ENCODE measurements at places on chromosomes 13 and 19. TPM values are rescaled to one million over a fixed set of nuclear protein-coding genes. Genes with fewer than 3 reads are reported as not detected.

- DNase-seq, result no peak
Observed at GRCh38 chr19:55285229-55285890, 1.6 kb downstream of the BRSK1 start.

DNA sequence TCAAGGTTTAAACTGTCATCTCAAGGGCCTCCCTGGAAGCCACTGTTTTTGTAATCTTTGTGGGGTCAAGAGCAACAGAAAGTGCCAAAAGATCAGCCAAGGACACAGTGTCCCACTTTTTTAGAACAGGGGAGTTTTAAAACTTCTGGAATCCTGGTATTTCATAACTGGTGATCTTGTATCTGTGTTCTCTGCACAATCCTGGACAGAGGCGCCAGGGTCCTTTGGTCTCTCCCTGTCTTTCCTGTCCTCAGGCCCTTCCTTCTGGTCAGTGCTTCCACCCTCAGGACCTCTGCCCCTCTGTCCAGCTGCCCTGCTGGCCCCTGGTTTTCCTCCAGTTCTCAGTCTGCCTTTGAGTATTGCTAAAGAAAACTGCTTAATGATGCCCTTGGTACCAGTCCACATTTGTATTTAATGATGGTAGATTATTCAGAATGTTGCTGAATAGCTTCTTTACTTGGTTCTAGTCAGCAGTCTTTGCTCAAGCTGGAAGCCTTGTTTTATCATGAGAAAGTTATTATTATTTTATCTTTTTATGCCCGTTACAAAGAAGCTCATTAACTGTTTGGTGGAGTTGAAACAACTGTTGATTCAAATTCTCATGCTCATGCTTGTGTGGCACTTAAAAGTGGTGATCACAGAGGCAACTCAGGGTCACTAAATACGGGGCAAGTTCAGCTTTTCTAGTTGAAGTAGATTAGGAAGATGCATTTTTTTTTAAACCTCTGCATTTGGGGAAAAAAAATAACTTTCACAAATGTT is 47.5 kb downstream of the WASF3 start:
- no peak for DNase-seq

The ELSPBP1 gene
- not detected for polyA plus RNA-seq

DNA sequence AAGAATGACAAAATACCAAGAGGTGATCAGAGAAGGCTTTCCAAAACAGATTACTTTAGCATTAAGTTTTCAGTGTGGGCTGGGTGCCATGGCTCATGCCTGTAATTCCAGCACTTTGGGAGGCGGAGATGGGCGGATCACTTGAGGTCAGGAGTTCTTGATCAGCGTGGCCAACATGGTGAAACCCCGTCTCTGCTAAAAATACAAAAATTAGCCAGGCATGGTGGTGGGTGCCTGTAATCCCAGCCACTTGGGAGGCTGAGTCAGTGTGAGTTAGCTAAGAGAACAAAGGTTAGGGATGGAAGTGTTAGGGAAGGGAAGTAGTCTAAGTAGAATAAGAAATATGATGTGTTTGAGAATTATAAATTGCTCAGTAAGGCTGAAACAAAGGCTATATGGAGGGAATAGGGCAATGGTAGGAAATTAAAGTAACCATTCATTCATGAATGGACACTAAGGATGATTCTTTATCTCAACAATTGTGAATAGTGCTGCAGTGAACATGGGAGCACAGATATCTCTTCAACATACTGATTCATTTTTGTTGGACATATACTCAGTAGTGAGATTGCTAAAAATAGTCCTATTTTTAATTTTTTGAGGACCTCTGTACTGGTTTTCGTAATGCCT is 3.9 kb upstream of the RCBTB2 start:
- no peak for DNase-seq

DNA sequence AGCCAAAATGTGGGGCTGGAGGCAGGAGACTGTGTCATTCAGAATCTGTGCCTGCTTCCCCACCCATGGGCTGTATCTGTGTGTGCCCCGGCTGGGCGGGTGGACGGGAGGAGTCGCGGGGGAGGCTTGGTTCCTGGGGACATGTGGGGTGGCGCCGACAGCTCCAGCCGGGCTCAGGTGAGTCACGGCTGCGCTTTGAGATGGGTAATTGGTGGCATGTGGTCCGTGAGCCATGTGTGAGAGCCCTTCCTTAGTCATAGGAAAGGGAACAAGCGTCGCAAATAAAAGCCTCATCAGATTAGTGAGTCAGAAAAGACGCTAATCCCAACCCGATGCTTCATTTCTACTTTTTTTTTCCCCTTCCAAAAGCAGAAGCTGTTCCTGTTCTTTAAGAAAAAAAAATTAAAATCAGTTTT is 118.6 kb upstream of the ZNF536 start:
- no peak for DNase-seq

GRCh38 chr19:17205237-17206140 is 9.7 kb upstream of the USE1 start:
- peak; percentile 88 for DNase-seq

The ANKLE1 gene
- polyA plus RNA-seq, result 4.3 TPM

- DNase-seq, result no peak
Observed at GRCh38 chr13:44592216-44592847, 16.2 kb upstream of the TSC22D1 start.

DNA sequence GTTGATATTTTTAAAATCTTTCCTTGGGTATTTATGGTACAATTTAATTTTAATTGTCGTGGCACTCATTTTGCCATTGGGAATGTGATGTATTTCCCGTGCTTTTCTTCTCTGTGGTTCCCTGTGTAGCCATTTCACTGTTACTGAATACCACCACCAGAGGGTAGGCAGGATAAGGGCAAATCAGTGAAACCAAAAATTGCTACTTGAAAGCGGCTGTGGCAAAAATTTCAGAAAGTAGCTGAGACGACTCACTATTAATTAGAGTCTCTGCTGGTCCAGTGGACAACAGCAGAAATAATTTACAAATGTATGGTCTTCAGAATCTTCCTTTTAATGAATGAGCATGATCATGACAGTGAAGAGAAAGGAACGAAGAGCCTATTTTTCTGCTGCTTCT is 34.4 kb upstream of the MIR17HG start:
- no peak for DNase-seq

The PTPRS gene
- polyA plus RNA-seq, result 4.8 TPM

DNA sequence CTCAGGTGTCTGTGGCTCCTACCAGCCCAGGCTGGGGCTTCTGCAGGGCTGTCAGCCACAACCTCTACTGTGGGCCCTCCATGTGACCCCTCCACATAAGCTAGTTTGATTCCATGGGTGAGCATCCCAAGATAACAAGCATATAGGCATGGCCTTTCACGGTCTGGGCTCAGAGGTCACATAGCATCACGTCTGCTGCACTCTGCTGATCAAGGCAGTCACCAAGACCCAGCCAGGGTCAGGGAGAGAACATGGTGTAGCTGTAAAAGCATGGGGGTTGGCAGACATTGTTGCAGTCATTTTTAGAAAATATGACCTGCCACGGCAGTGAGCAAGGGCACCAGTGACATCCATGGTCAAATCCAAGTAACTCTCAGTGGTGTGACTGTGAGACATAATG is 698.8 kb downstream of the UQCRFS1 start:
- DNase-seq, result no peak
